ENCODE measurements at places on chromosomes 7 and 10. TPM values are rescaled to one million over a fixed set of nuclear protein-coding genes. Genes with fewer than 3 reads are reported as not detected.

The SEPHS1 gene
- total RNA-seq = 44.7 TPM

The TFR2 gene
- total RNA-seq = 0.33 TPM

The LIPK gene
- not detected for total RNA-seq

The KLF6 gene
- total RNA-seq = 63.8 TPM

The ITPRID1 gene
- not detected for total RNA-seq

The NEUROD6 gene
- not detected for total RNA-seq

The MEST gene
- total RNA-seq = 77.9 TPM

The DPYSL4 gene
- total RNA-seq = 0.98 TPM

The CARD11 gene
- 17.6 TPM for total RNA-seq

The HYAL4 gene
- total RNA-seq = not detected

The LIPJ gene
- not detected for total RNA-seq

Data from mesangial cell (primary cell).